Choroid plexus epithelial cell (primary cell): ENCODE measurements at places on chromosomes 13 and 19.
A peak's percentile ranks its signal among the peaks of the same experiment; 100 is the strongest.

DNA sequence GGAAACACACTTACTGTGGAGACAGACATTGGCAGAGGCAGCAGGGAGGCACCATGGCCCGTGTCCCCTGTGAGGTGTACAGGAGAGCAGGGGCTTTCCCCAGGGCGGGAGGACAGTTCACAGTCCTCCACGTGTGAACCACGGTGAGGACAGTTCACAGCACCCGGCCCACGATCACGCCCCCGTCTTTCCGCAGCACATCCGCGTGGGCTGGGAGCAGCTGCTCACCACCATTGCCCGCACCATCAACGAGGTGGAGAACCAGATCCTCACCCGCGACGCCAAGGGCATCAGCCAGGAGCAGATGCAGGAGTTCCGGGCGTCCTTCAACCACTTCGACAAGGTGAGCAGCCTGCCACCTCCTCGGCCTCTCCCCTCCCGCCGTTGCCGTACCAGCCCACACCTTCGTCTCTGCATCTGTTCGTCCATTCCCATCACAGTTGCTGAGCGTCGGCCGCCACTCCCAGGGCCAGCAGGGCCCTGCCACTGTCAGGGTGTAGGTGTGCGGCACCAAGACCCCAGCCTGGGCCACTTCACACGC lies 17.4 kb downstream of the CAPN12 start:
- no peak for DNase-seq

GRCh38 chr19:8421484-8422461 lies 8.7 kb downstream of the MARCHF2 start:
- no peak for DNase-seq

GRCh38 chr19:50496189-50497021 lies 14.6 kb downstream of the JOSD2 start:
- no peak for DNase-seq

DNA sequence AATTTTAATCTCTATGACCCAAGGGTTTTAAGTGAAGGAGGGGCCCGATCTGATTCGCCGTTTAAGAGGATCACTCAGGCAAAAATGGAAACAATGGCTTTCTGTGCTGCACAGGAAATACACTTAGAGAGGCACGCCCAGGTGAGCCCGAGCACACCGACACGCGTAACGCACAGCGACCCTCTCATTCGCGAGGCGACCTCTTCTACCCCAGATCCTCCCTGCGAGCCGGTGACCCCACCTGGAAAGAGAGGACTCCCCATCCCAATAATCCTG lies 216 bp downstream of the SH2D3A start:
- DNase-seq, result no peak

DNA sequence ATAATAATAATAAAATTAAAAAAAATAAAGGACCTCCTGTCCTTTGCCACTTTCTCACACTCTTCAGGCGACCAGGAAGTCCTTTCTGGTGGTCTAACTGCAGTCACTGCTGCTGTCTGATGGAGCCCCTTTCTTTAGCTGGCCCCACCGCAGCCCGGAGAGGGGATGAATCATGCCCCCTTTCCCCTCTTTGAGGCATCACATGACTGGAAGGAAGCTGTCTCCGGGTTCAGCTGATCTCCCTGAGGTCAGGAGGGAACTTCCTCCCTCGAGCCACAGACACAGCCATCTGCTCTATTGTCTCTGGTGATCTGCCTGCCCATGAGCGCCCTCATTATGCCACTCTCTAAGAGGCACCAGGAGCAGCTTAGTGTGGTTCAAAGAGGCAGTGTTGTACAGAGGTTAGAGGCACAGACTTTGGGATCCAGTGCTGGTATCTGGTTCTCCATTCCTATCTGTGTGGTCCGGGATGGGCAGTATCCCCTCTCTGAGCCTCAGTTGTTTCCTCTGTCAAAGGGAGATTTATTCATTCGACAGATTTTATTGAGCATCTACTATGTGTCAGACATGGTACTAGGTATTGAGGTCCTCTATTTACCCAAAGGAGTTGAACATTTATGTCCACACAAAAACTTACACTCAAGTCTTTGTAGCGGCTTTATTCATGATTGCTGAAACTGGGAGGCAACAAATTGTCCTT lies 30.0 kb downstream of the VAV1 start:
- no peak for DNase-seq

- DNase-seq, result no peak
Measured at GRCh38 chr19:11450570-11451326, 15.3 kb downstream of the PRKCSH start.

DNA sequence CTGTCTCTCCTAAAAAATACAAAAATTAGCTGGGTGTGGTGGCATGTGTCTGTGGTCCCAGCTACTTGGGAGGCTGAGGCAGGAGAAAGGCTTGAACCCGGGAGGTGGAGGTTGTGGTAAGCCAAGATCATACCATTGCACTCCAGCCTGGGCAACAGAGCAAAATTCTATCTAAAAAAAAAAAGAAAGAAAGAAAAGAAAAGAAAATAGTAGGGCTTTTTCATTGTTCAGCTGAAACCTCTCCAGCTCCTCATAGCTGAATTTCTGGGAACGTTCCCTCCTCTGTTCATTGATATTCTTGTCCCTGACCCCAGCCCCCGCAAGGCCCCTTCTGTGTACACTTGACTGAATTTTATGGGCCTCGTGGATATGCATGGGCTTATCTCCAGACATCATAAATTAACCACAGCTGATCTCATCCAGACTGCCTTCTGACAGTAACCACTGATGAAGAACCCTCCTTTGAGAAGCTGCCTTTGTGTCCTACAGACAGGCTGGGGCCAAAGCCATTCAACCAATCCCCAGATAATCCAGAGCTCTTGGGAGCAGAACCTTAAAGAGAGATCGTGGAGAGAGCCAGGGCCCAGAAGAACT lies at the start of gene ELSPBP1:
TSS of gene ELSPBP1 (plus strand) at position 424 of the 594 bp plus-strand sequence. CDS start 14,036 bp downstream, outside the sequence.
- no peak for DNase-seq

GRCh38 chr19:19627621-19628500 lies at the start of gene LPAR2:
Gene LPAR2 (minus strand): TSS chr19:19628220. CDS start chr19:19627275, 945 bp downstream.
- DNase-seq, result no peak

GRCh38 chr13:98301721-98302120 lies 124.7 kb upstream of the RNF113B start:
- DNase-seq, result peak; percentile 22

DNA sequence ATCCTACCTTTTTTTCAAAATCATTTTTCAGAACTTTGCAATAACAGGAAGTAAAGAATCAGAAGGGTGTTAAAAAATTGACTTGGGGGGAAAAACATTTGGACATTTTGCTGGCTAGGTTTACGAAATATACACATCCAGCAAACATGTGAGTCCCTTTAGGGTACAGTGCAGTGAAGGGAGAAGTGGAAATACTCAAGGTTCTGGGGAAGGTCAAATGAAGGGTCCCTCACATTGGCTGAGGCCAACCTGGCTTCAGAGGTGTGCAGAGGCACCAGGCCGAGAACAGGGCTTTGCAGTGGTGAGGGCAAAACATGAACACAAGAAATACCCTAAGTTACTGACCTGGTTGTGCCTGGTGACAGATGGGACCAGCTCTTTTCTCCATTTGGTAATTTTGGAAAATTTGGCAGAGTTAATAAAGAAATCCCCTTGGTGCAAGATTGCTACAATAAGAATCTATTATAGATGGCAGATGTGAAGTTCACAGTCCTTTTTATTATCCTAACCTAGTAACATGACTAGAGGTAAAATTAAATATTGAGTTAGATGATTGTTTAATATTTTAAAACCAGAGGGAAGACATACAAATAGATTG lies 1.5 kb upstream of the UPF3A start:
- no peak for DNase-seq

DNA sequence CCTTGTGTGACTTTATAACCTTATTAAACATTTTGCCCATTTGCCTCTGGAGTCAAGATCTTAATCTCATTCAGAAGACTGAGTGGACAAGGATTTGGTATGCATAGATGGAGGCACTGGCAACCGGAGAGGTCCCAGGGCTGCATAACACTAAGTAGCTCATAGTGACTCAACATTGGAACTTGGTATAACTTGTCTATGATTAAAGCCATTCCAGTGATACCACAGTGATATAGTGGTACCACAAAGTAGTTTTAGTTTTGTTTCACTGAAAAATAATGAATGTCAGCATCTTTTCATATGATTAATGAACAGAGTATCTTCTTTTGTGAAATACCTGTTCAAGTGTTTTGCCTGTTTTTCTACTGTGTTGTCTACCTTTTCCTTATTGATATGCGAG lies 26.4 kb downstream of the CDK8 start:
- peak; percentile 33 for DNase-seq

DNA sequence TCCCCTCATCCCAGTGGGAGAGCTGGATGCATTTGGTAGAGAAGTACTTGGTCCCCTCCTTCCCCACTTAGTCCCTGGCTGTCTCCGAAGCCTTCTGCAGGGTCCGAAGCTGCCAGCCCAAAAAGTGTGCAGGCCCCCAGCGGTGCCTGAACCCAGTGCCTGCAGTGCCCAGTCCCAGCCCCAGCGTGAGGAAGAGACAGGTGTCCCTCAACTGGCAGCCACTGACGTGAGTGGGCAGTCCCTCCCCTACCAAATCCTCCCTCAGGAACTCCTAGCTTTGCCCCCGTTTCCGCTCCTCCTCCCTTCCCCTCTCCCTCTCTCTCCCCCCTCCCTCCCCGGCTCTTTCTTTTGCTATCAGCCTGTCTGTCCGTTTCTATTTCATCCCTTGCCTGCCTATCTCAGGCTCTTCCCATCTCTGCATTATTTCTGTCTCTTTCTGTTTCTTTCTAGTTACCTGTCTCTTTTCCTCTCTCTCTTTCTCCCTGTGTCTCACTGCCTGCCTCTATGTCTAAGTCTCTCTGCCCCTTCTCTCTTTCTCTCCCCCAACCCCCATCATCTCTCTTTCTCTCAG lies 1.8 kb upstream of the LTBP4 start:
- no peak for DNase-seq

DNA sequence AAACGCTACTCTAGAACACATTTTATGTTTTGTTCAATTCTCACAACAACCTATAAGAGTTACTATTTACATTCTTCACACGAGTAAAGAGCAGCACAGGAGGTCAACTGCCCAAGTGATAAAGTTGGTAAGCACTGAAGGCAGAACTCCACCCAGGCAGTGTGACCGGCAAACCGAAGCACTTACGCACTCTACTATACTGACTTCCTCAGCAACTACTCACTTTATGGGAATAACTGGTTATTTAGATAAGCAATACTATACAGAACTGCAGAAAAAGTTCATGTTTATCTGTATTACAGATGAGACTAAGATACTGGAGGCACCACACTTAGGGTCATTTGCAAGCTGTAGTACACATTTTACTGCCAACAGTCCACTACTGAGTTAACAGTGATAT lies 28.8 kb downstream of the FOXO1 start:
- DNase-seq, result no peak

DNA sequence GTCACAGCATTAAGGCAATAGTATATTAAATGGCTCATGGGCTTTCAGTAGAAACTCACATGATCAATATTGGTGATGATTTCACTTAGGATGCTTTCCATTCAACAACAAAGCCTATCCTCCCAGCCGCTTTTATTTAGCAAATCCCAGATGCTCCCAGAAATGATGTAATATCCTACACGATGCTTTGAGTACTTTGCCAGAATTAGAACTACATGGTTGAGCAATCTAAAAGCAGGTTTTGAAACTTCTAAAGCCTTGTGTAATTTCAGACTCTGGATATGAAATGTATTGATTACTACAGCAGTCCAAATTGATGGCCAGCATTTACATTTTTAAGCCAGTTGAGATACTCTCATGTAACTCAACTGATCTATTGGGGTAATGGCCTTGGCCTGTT lies 13.6 kb downstream of the DLEU7 start:
- peak; percentile 46 for DNase-seq

GRCh38 chr19:38710928-38711725 lies 33.1 kb downstream of the CAPN12 start:
- DNase-seq, result no peak

GRCh38 chr13:19665427-19665859 lies 32.0 kb downstream of the MPHOSPH8 start:
- no peak for DNase-seq

DNA sequence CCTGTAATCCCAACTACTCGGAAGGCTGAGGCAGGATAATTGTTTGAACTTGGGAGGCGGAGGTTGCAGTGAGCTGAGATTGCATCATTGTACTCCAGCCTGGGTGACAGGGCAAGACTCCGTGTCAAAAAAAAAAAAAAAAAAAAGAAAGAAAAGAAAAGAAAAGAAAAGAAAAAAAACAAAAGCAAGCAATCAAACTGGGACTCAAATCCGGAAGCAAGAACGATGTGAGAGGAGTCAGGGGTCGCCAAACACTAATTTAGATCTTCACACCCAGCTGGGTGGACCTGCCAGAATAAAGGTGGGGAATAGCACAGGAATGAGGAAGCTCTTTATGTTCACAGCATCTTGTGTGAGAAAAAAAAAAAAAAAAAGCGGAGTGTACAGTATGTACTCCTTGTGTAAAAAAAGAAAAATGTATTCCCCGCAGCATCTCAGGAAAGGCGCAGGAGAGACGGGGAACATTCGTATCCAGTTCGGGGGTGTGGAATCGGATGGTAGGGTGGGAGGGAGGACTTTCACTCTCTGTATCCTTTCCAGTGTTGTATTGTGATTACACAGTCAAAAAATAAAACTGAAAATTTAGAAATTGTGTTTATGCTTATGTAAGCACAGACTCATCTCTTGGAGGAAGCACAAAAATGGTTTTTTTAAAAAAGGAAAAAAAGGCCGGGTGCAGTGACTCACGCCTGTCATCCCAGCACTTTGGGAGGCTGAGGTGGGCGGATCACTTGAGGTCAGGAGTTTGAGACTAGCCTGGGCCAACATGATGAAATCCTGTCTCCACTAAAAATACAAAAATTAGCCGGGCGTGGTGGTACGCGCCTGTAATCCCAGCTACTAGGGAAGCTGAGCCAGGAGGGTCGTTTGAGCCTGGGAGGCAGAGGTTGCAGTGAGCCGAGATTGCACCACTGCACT lies 7.6 kb downstream of the DNAJB1 start:
- peak; percentile 88 for DNase-seq

DNA sequence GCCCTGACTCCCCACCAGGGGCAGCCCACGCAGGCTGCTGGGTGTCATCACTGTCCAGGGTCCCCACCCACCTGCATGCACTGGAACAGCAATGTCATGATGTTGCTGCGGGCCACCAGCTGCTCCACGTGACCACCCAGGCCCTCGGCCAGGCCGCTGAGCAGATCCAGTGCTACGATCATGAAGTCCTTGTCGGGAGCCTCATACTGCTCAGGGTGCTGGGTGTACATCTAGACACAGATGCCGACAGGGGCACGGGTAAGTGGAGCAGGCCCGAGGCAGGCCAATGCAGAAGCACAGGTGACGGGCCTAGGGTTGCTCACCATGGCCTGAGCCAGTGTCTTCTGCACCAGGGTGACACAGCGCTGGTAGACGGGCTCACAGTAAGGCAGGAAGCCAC lies 8.7 kb upstream of the FBXW9 start:
- no peak for DNase-seq

GRCh38 chr19:7187605-7188339 lies 106.4 kb downstream of the INSR start:
- DNase-seq, result no peak

GRCh38 chr19:42038666-42039065 lies 31.3 kb downstream of the GRIK5 start:
- no peak for DNase-seq

GRCh38 chr13:78709028-78709427 lies 50.1 kb upstream of the OBI1 start:
- DNase-seq, result no peak

GRCh38 chr13:98471934-98472333 lies 105.0 kb downstream of the STK24 start:
- no peak for DNase-seq

GRCh38 chr13:75443356-75443958 lies 38.5 kb downstream of the TBC1D4 start:
- DNase-seq, result no peak

GRCh38 chr19:50697414-50698124 lies 22.0 kb downstream of the SHANK1 start:
- DNase-seq, result no peak
